ENCODE measurements at places on chromosomes 16 and 17. TPM values are rescaled to one million over a fixed set of nuclear protein-coding genes. Genes with fewer than 3 reads are reported as not detected.

DNA sequence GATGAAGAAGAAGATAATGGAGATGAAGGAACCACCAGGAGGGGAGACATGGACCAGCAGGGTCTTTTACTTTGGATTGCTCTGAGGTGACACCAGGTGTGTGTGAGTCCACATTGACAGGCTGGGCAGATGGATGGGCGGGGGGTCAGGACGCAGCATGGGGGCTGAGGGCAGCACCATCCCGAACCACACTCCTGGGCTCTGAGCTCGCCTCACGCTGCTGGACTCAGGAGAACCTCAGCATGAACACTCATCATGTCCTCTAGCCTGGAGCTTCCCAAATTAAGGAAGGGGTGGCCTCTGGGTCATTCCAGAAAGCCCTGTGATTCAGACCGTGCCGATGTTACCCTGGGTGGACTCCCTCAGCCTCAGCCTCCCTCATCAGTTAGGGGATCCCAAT lies 50.4 kb upstream of the MAP3K14 start:
- DNase-seq = no peak

KLHL10 gene
- total RNA-seq = not detected

TEX19 gene
- 5.5 TPM for total RNA-seq

ZNF19 gene
- total RNA-seq = 2.3 TPM

DNA sequence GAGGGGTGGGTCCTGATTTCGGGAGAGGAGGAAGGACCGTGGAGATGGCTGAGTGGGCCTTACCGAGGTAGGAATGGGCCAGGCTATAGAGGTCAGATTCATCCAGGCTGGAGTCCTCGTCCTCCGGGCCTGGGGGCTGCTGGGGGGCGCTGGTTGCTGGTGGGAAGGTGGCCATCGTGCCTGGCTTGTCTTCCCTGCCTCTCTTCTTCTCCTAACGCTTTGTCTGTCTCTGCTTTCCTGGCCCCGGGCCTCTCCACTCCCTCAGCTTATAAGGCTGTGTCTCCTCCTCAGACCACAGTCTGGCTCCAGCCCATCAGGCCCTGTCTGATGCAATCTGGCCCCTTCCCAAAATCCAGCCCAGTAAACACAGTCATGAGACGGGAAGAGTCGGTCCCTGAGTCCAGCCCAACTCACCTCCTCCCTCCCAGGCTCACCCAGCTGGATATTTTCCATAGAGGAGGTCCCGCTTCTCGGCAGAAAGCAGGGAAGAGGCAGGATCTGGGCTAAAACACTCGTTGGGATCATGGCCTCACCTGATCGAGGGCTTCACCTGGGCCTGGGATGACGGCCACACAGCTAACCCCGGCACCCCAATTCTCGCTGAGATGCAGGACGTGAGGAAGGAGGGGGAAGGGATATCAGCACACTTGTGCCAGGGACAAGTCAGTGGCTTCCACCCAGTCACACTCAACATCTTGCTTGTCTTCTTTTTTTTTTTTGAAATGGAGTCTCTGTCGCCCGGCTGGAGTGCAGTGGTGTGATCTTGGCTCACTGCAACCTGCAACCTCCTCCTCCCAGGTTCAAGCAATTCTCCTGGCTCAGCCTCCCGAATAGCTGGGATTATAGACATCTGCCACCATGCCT lies at the start of gene NUPR1:
Gene NUPR1, minus strand, starts transcription at position 242 of the 864 bp plus-strand sequence. Its CDS starts 67 bp downstream, at position 175.
- peak; percentile 99 for DNase-seq

DNA sequence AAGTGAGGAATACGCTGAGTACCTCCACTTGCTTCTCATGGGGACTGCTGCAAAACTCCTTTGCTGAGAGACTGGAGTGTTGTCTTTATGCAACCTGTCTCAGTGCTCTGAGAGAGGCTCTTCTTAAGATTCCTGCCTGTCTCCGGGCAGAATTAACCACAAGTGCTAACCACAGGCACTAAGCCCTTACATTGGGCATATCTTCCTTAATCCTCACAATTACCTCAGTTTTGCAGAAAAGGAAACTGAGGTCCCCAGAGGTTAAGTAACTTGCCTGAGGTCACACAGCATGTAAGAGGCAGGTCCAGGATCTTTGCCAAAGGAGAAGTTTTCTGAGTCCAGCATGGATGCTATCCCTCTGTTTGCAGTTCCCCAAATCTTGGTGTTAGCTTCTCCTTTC lies 86.0 kb downstream of the GP2 start:
- DNase-seq = no peak

DNA sequence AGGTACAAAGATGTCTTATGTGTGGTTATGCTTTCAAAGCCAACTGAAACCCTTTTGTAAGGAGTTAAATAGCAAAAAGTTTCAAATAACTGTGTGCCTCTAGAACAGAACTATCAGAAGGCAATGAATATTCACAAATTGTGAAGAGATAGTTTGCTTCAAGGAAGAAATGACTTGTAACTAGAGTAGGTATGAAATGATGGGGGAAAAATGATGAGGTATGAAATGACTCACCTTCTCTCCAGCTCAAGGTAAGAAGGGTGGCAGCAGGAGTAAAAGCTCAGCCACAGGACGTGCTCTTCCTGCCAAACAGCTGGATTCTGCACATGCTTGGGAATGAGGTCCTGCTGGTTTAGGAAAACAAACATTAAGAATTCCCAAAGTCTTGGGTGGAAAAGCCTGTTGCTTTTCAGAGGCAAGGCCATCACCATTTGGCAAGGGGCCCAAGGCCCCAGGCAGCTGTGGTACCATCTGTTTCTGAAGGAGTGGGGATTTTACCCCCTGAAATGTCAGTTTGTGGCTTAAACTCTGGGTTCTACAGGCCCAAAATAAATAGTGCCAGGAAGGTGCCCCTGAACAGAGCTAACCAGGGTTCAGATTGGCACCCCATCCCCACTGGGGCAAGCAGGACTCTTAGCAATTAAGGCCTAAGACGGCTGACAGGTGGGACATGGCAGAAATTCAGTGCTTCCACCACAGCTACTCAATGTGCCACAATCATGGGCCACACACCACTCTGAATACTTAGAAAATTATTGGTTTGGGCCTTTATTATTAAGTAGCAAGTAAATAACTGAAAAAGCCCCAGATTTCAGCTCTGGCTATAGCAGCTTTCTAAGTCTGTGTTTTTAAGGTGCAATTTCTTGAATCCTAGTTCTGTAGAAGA lies 13.3 kb downstream of the HERPUD1 start:
- no peak for DNase-seq

- DNase-seq = no peak
These were observed 19.3 kb upstream of the SLFN13 start for GRCh38 chr17:35467824-35468223.

DNA sequence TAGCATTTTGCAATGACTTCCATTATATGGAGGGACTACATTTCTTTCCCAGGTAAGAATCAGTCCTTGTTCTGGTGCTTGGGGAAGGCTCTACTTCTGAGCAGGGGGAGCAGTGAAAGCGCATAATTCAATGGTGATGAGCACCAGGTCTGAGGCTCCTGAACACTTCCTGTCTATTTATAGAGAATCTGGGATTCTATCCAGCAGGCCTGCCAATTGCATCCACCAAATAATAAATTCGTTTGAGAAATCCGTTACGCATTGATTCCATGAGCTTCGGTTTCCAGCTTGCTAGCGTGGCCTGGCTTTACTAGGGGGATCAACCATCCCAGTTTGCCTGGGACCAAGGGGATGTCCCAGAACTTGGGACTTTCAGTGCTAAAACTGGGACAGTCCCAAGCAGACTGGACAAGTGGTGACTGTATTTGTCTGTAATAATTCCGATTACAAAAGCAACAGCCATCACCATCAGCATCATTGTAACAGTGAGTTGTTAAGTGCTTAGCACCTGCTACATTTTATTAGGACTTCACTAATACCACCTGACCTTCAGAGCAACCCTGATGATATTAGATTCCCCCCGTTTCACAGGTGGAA lies 349.9 kb downstream of the MAF start:
- DNase-seq = peak; percentile 59

DNA sequence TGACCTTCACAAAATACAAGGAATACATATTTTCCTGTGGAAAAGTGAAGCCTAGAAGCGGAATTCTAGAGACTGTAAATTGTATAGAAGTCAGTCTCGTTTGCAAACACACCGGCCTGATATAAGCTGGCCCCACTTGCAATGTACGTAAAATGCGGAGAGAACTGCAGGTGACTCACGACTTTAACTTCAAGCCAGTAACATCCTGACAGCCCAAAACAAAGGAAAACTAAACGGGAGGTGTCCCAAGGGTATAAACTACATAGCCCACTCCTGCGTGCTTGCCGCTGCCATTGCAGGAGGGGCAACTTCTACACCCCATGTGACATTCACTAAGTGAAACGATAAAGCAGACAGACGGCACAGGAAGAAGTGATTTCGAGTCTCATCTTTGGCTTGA lies 101.6 kb downstream of the CYTH1 start:
- no peak for DNase-seq

DNA sequence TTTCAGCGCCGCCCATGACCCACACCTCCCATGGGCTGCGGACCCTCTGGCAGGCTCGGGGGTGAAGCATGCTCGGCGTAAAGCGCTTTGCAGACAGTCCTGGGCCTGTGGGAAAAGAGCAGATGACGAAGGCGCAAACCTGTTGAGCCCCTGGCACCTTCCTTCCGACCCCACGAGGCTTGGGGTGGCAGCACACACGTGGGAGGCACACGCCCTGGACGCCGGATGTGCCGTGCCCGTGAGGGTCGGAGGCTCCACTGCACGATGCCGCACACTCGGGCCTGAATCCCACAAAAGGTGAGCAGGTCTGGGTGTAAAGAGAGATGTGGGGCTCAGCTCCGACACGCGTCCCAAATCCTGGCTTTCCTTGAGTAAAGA lies 71.1 kb downstream of the LMF1 start:
- no peak for DNase-seq

GRCh38 chr17:43334738-43335402 lies 63.9 kb upstream of the ARL4D start:
- DNase-seq = no peak

TBC1D3G gene
- 0.74 TPM for total RNA-seq

ANKRD13B gene
- 29.6 TPM for total RNA-seq

GRCh38 chr16:56561126-56561525 lies 3.7 kb upstream of the MT4 start:
- DNase-seq = no peak

DNA sequence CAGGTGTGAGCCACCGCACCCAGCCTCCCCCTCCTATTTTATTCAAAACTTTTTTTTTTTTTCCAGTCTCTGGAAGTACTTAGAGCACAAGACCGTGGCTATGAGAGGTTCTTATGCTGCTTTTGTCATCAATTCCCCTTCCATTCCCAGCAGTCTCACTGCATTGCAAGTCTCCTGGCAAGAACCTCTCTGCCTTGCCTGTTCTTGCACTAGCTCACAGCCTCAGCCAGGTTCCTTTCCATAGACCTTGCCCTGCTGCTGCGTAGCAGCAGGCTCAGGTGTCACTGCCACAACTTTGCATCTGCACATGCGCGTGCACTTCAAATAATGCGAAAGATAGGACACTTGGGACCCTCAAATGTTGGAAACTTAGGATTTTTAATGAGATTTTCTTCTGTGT lies 15.6 kb downstream of the ATP6V0A1 start:
- no peak for DNase-seq

GRCh38 chr17:47276868-47277267 lies 23.2 kb downstream of the ITGB3 start:
- no peak for DNase-seq

DNA sequence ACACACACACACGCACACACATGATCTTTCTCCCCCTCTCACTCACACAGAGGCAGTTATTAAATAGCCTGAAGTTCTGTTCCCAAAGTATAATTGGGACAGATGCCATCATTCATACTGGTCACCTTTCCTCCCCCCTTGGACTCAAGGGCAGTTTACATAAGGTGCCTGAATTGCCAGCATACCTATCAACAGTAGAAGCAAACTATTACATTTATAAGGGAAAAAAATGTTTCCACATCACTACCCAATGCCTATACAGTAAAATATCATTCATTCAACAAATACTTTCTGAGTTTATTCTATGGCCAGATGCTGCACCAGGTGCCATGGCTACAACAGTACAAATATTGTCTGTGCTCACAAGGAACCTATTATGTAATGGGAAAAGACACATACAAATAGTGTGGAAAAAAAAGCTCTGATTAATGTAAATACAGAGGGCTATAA lies 6.3 kb downstream of the CNTD1 start:
- no peak for DNase-seq

- DNase-seq = no peak
These were observed 36.0 kb downstream of the PIMREG start for GRCh38 chr17:6480303-6480675.

SLC5A10 gene
- not detected for total RNA-seq

DNA sequence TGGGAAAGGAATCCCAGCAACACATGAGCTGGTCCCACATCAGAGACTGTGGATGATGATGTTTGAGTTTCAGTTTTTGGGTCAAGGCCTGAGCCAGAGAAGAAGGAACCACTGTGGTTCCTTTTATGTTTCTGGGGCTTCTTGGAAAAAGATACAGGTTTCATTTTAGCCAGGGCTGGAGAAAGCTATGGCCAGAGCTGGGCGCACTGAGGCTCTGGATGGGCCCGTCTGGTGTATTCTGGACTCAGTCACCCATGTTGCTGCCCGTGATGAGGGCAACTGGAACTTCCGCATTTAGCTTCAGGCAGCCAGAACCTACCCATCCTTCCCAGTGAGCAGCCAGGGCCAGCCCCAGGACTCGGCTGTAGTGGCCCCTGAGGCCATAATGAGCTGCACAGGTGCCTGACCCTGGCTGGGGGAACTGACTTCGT lies 15.0 kb upstream of the PITPNA start:
- DNase-seq = no peak

TBC1D26 gene
- 0.61 TPM for total RNA-seq

KRT27 gene
- not detected for total RNA-seq

- DNase-seq = no peak
These were observed 19.6 kb upstream of the ATP2A3 start for GRCh38 chr17:3983606-3984484.

Measured in G401 (cell line).